Prostate gland (tissue), 2 donors: ENCODE measurements at places on chromosomes 13 and 19. TPM values are rescaled to one million over a fixed set of nuclear protein-coding genes. Genes with fewer than 3 reads are reported as not detected.

GRCh38 chr19:9640956-9641355, 19.9 kb upstream of the ZNF561 start:
- no peak for DNase-seq

The KLF1 gene
- total RNA-seq, result not detected

The PSG3 gene
- total RNA-seq, result not detected

- no peak for DNase-seq
Measured at GRCh38 chr13:19156013-19156825, 25.4 kb downstream of the TUBA3C start.

DNA sequence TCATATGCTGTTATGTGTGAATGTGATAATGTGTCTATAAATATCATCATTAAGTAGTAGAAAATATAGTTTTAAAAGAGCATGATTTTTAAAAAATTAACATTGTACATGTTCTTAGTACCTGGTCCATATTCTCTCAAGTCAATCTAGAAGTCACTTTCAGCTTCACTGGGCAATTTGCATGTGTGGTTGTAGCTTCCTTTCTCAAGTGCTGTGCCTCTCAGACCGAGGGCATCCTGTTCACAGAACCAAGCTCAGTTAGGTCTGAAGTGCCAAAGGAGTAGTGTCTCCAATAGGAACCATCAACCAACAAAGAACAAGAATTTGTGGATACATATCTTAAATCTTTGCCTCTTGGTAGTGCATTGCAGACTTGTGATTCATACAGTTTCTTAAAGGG, 541.8 kb upstream of the SLC10A2 start:
- DNase-seq, result no peak
